ENCODE measurements at places on chromosomes 3 and 15. TPM values are rescaled to one million over a fixed set of nuclear protein-coding genes. Genes with fewer than 3 reads are reported as not detected.
A peak's percentile ranks its signal among the peaks of the same experiment; 100 is the strongest.

GRCh38 chr3:166734734-166735133 is 645.4 kb downstream of the ZBBX start:
- DNase-seq: peak; percentile 2

DNA sequence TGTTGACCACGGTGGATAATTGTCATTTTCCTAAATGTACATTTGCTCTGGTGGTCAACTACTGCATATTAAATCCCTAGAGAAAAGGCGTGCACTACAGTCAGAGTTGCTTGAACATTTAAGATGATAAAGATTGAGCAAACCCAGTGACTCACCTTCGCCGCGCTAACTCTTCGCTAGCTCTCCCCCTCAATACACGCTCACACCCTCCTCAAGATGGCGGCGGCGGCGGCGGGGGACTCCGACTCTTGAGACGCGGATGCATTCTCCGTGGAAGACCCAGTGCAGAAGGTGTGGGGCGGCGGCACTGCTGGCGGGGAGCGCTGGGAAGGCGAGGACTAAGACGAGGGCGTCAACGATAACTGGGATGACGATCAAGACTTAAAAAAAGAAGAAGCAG is 79.8 kb upstream of the PFN2 start:
- no peak for DNase-seq

DNA sequence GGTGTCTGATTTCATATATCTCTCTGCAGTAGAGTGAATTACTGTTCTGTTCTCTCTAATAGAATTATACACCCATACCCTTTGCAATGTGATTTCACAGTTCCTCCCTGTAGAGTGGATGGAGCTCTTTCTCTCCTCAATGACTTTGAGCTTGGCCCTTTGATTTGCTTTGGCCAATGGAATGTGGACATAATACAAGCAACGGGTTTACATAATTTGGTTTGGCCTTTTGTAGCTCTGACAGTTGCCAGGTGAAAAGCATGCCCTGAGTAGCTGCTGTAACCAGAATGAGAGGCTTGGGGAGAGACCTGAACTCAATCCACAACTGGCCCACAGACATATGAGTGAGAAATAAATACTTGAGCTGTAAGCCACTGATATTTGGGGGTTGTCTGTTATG is 32.1 kb downstream of the ZDHHC23 start:
- no peak for DNase-seq

GRCh38 chr3:142618917-142619461 is 22.8 kb downstream of the PLS1 start:
- no peak for DNase-seq

DNA sequence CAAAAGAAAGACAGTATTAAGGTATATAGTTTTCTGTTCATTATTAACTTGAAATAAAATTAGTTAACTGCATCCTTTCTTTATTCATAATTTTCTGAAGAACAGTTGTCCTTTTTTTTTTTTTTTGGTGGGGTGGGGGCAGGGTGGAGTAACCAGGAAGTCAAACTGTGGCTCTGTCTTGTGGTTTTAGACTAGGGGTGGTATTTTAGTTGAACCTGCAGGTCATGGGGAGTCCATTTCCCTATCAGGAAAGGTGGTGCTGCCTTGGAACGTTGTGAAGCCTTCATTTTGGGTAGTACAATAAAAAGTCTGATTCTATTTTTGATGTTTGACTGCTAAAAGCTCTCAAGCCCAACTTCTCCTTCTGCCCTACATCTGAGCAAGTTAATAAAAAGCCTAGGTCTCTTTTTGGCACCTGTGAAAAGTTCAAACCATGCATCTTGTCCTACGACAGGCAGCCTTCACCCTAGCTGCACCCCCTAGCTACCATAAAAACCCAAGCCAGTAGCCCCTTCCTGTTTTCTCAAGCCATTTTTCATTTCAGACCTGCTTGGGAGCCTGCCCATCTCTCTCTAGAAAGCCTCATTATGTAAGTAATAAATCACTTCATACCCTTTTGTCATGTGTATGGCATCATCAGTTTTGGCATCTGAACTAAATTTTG is 31.2 kb upstream of the RIOX2 start:
- DNase-seq: no peak

- DNase-seq: no peak
Observed at GRCh38 chr15:27683121-27683520, 416.0 kb downstream of the OCA2 start.

DNA sequence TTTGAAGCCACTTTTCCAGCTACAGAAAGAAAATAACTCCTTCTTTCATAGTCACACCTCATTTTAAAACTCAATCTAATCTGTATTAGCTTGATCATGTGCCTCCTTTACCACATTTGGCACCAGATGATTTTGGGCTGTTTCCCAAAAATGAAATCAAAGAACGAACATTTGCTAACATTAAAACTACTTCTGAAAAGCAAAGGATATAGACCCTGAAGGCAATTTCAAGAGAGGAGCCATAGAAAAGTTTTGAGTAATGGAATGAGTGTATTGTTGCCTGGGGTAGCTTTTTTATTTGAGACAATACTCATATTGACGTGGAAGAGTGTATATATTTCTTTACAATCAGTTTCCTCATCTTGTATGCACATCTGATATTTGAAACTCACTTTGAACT is 152.8 kb upstream of the TBL1XR1 start:
- DNase-seq: no peak

DNA sequence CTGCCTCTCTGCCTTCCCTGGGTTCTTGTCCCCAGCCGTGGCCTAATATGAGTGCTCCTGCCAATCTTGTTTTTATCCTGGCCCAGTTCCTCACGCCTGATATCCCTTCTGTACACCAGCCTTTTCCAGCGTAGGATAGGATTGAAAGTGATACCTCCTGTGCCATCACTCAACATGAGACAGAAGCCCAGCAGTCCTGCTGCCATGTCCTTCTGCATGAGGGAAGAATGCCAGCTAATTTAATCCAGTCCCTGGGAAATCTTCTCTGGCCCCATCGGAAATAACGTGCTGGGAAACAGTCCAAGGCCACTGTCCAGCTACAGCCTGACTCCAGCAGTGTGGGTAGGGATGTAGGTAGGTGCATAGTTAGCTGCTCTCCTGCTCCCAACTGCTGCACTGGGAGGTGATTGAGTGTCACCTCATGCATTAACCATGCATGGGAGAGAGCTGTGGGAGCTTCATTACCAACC is 92.0 kb upstream of the TPM1 start:
- DNase-seq: no peak

DNA sequence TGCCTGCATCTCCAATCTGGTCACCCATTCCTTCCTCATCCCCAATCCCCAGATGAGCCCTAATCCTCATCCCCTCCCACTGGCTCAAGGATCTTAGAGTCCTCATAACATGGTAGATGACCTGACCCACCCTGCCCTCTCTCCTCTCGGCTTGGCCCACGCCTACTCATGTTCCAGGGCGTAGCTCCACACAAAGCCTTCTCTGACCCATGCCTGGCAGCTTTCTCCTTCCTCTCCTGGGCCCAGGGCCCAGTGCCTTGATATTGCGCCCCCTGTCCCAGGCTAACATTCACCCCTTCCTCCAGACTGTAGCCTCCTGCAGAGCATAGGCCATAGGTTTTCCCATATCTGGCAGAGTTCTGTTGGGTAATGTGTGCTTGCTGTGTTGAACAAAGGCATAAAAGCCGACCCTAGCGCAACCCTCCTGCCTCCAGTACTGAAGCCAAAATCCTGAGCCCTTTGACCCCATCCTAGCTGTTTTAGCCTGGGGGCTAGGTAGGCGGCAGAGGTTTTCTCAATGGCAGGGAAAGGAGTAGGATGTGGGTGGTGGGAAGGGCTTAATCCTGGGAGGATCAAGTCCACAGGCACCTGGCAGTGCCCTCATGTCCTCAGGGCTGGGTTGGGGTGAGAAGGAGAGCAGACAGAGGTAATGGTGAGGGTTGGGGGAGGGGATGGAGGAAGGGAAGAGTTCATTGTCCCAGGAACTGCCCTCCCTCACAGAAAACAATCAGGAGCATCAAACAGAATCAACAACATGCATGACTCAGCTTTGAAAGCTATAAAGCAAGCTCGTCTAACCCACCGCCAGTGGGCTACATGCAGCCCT is 35.5 kb downstream of the MESD start:
- peak; percentile 46 for DNase-seq

GRCh38 chr3:140601881-140602280 is 76.0 kb upstream of the TRIM42 start:
- DNase-seq: no peak

Gene HOMER2
- total RNA-seq: 5.5 TPM

Gene GREM1
- not detected for total RNA-seq
